Activated naive CD8-positive, alpha-beta T cell treated with anti-CD3 and anti-CD28 coated beads for 36 hours (primary cell): ENCODE measurements at places on chromosomes 1 and 21. TPM values are rescaled to one million over a fixed set of nuclear protein-coding genes. Genes with fewer than 3 reads are reported as not detected.

GRCh38 chr1:89896105-89896942 is 75.5 kb downstream of the LRRC8D start:
- H3K27ac ChIP-seq: no peak overlapping the region
- H3K36me3 ChIP-seq: peaks cover 15% of the 10 kb centered on the region
- H3K4me3 ChIP-seq: no peak overlapping the region
- no peaks in the 10 kb centered on the region for H3K27me3 ChIP-seq
- DNase-seq: no peak
- H3K4me1 ChIP-seq: peaks cover 22% of the 10 kb centered on the region

RNF207 gene
- total RNA-seq: 5.0 TPM

- H3K36me3 ChIP-seq: peaks cover 12% of the 10 kb centered on the region
- peak overlapping the region; percentile 95 for H3K27ac ChIP-seq
- peak overlapping the region; percentile 98 for H3K4me3 ChIP-seq
- no peaks in the 10 kb centered on the region for H3K27me3 ChIP-seq
Measured at GRCh38 chr1:58699011-58699762, 675 bp downstream of the MYSM1 start.

TSPAN2 gene
- 0.16 TPM for total RNA-seq

TMCO4 gene
- 12.5 TPM for total RNA-seq

DIO1 gene
- total RNA-seq: not detected

GRCh38 chr21:45957551-45957950 is 24.0 kb upstream of the COL6A1 start:
- no peak overlapping the region for H3K27ac ChIP-seq
- peaks cover 20% of the 10 kb centered on the region for H3K27me3 ChIP-seq
- DNase-seq: no peak
- H3K36me3 ChIP-seq: no peaks in the 10 kb centered on the region

- no peak overlapping the region for H3K4me3 ChIP-seq
- peaks cover 7% of the 10 kb centered on the region for H3K4me1 ChIP-seq
- no peak overlapping the region for H3K27ac ChIP-seq
Measured at GRCh38 chr1:93585059-93585966, 96.3 kb downstream of the BCAR3 start.

DNA sequence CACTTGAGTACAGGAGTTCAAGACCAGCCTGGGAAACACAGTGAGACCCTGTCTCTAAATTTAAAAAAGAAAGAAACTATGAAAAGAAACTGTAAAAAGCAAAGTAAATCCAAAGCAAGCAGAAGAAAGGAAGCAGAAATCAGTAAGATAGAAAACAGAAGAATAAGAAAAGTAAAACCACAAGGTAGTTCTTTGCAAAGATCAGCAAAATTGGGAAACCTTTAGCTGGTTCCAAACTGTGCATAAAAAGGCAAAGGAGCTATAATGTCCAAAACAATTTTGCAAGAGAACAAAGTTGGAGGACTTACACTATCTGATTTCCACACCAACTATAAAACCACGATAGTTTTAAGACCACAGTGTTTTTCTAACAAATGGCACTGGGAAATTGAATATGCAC is 218.8 kb downstream of the RPS6KC1 start:
- no peaks in the 10 kb centered on the region for H3K27me3 ChIP-seq
- H3K36me3 ChIP-seq: peaks cover 44% of the 10 kb centered on the region
- H3K27ac ChIP-seq: no peak overlapping the region

PLXNA2 gene
- not detected for total RNA-seq

- peaks cover 46% of the 10 kb centered on the region for H3K27me3 ChIP-seq
- no peak overlapping the region for H3K27ac ChIP-seq
- peaks cover 1% of the 10 kb centered on the region for H3K36me3 ChIP-seq
Measured at GRCh38 chr21:38921511-38922251, 116.0 kb downstream of the ETS2 start.

- no peak for DNase-seq
- no peaks in the 10 kb centered on the region for H3K36me3 ChIP-seq
- no peaks in the 10 kb centered on the region for H3K27me3 ChIP-seq
- no peak overlapping the region for H3K27ac ChIP-seq
Measured at GRCh38 chr1:43232074-43232473, 37.7 kb upstream of the TMEM125 start.

- no peaks in the 10 kb centered on the region for H3K27me3 ChIP-seq
- peaks cover 30% of the 10 kb centered on the region for H3K36me3 ChIP-seq
- peaks cover 37% of the 10 kb centered on the region for H3K4me1 ChIP-seq
- H3K27ac ChIP-seq: peak overlapping the region; percentile 96
Measured at GRCh38 chr1:100265562-100265930, 470 bp upstream of the RTCA start.

DISC1 gene
- 1.7 TPM for total RNA-seq

DNA sequence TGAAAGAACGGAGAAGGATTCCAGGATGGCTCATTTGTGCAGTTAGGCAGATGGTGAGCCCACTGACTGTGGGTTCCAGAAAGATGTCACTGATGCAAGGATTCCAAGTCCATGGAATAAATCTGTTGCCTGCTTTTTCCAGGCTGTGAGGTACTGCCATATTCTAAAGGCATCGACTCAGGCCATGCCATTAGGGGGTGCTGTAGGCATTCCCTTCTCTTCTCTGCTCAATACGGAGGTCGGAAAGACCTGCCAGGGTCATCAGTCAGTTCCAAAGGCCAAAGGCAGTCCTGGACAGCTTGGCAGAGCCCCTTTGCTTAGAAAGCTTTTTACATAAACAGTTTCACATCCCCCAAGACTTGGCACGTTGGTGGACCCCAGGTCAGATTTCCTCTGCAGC is 31.7 kb upstream of the TMEM125 start:
- no peak overlapping the region for H3K4me3 ChIP-seq
- no peak overlapping the region for H3K27ac ChIP-seq
- no peaks in the 10 kb centered on the region for H3K36me3 ChIP-seq
- H3K4me1 ChIP-seq: peaks cover 2% of the 10 kb centered on the region
- H3K27me3 ChIP-seq: no peaks in the 10 kb centered on the region

MPZ gene
- 3.7 TPM for total RNA-seq

GRCh38 chr1:185059950-185060571 is 14.7 kb downstream of the RNF2 start:
- no peak for DNase-seq
- H3K4me3 ChIP-seq: no peak overlapping the region
- H3K27ac ChIP-seq: no peak overlapping the region
- H3K27me3 ChIP-seq: no peaks in the 10 kb centered on the region

DNAH14 gene
- 1.0 TPM for total RNA-seq

DNA sequence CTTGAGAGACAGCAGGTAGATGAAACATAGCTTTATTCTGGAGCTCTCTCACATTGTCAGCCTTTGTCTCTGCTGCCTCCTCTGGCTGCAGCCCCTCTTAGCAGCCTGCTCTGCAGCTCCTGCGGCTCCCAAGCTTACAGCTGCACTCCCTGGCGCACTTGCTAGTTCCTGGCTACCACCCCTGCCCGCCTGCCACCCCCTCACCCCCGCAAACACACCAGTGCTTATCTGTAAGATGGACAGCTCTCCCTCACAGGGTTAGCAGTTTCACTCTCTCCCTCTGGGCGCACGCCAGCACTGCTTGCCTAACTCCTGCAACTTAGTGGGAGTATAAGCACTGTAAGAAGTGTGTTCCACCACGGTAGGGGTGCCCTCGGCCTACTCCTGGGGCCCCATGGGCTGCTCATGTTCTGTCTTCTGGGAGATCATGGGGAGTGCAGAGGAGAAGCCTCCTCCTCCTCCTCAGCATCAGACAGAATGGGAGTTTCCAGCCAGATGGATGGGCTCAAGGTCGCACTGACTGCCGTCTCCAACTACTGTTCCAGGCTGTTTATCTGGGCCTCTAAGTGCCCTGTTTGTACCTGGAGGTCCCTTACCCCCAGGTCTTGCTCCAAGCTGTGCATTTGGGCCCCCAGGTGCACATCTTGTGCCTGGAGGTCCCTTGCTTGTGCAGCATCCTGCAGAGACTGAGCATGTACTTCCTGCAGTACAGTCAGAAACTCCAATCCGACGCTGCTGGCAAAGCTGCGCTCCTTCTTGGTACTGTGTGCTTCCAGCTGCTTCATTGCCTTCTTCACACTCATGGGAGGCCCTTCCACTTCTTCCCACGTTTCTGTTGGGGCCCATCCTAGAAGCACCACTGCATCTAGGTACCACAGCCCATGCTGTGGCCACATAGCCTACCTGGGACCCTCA is 1388.1 kb downstream of the AMY1C start:
- no peaks in the 10 kb centered on the region for H3K4me1 ChIP-seq
- no peaks in the 10 kb centered on the region for H3K36me3 ChIP-seq
- H3K4me3 ChIP-seq: no peak overlapping the region
- no peak for DNase-seq
- no peak overlapping the region for H3K27ac ChIP-seq

DNA sequence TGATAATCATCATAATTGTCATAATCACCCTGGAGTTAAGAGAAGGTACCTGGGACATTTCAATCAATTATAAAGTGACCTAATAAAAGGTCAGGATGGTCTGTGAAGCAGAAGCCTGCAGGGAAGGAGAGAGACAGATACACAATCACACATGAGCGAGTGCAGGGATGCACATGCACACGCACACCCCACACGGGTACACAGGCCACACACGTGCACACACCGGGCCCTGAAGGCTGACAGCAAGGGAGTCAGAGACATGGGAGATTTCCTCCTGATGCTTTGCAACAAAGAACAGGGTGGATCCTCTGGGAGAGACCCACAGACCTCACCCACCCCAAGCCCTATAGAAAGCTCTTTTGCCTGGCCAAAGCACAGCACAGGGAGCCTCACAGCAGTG is 82.3 kb upstream of the ZC3H12A start:
- no peak for DNase-seq
- H3K4me3 ChIP-seq: no peak overlapping the region
- H3K36me3 ChIP-seq: no peaks in the 10 kb centered on the region

DNA sequence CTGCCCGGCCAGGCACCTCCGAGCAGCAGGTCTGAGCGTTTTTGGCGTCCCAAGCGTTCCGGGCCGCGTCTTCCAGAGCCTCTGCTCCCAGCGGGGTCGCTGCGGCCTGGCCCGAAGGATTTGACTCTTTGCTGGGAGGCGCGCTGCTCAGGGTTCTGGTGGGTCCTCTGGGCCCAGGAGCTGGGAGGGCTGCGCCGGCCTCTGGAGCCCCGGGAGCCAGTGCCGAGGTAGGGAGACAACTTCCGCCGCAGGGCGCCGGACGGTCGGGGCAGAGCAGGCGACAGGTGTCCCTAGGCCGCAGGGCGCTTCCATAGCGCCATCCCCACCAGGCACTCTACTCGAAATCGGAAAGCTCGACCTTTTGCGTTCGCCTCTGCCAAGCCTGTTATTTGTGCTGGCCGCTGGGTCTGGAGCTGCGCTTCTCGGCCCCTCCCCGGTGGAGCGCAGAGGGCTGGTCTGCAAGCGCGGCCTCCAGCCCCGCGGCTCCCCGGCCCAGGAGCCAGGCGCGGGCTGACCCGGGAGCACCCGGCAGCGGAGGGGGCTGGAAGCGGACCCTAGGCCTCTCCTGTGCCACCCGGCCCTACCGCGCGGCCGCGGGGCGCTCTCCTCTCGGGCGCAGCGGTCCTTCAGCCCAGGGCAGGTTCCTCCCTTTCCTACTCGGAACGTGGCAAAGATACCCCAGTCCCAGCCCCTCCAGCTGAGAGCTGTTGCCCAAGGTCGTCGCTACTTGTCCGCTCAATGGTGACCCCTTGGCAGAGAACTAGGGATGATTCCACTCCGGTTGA is 2.2 kb downstream of the SIM2 start:
- H3K4me1 ChIP-seq: peaks cover 30% of the 10 kb centered on the region
- no peak overlapping the region for H3K27ac ChIP-seq
- H3K36me3 ChIP-seq: no peaks in the 10 kb centered on the region
- DNase-seq: no peak
- H3K27me3 ChIP-seq: peaks cover 85% of the 10 kb centered on the region
- H3K4me3 ChIP-seq: peak overlapping the region; percentile 74

GRCh38 chr1:197948926-197949899 is 32.0 kb downstream of the LHX9 start:
- H3K27ac ChIP-seq: peak overlapping the region; percentile 97
- H3K4me1 ChIP-seq: peaks cover 24% of the 10 kb centered on the region
- peak; percentile 48 for DNase-seq
- peaks cover 6% of the 10 kb centered on the region for H3K36me3 ChIP-seq
- H3K4me3 ChIP-seq: peak overlapping the region; percentile 44
- H3K27me3 ChIP-seq: no peaks in the 10 kb centered on the region

- H3K4me3 ChIP-seq: no peak overlapping the region
- no peak overlapping the region for H3K27ac ChIP-seq
- peaks cover 9% of the 10 kb centered on the region for H3K27me3 ChIP-seq
- peaks cover 15% of the 10 kb centered on the region for H3K36me3 ChIP-seq
- peaks cover 31% of the 10 kb centered on the region for H3K4me1 ChIP-seq
- no peak for DNase-seq
Measured at GRCh38 chr1:65211331-65211730, 63.3 kb downstream of the AK4 start.

- H3K36me3 ChIP-seq: no peaks in the 10 kb centered on the region
- no peak overlapping the region for H3K4me3 ChIP-seq
- H3K27ac ChIP-seq: no peak overlapping the region
- H3K27me3 ChIP-seq: no peaks in the 10 kb centered on the region
- H3K4me1 ChIP-seq: peaks cover 2% of the 10 kb centered on the region
Measured at GRCh38 chr1:208044589-208045462, 133.9 kb upstream of the CD34 start.

DNA sequence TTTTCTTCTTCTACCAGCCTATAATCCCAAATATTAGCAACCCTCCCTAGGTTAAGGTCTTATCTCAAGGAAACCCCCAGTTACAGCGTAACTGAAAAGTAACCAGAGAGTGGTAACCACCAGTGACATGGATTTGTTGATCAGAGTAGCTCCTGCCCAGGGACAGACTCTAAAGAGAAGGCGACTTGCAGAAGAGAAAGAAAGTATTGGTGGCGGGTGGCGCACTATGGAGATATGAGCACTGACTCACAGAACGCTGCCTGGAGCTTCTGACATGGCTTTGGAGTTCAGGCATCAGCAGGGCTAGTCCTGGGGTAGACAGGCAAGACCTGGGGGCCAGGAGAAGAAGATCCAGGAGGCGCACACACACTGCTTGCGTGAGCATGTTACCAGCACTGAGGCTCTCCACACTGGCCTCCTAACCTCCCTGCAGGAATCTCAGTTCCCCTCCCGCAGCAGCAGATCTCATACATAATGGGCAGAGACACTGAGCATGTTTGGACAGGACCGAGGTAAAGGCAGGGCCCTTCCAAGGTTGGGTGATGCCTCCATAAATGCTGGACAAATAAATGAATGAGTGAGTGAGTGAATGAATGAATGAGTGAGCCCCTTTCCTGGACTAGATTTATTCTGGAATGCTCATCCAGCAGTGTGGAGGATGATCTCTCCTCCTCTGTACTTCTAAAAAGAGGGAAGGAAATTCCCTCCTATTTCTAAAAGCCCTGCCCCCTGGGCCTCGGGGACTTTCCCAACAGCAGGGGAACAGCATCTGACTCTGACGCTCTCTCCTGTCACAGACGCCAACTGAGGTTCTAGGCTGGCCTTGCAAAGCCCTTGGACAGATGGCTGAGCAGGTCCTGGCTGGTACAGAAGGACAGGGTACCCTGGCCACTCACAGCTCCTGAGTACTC is 175.5 kb downstream of the CLIC6 start:
- no peaks in the 10 kb centered on the region for H3K27me3 ChIP-seq
- H3K36me3 ChIP-seq: peaks cover 19% of the 10 kb centered on the region
- peak overlapping the region; percentile 1 for H3K27ac ChIP-seq
- no peak for DNase-seq
- peaks cover 31% of the 10 kb centered on the region for H3K4me1 ChIP-seq
- H3K4me3 ChIP-seq: no peak overlapping the region

GRCh38 chr21:42645211-42646075 is 8.0 kb upstream of the PDE9A start:
- H3K36me3 ChIP-seq: no peaks in the 10 kb centered on the region
- no peak overlapping the region for H3K27ac ChIP-seq
- H3K27me3 ChIP-seq: no peaks in the 10 kb centered on the region
- no peak overlapping the region for H3K4me3 ChIP-seq
- H3K4me1 ChIP-seq: no peaks in the 10 kb centered on the region
- no peak for DNase-seq
